T1000 (cell line): ENCODE measurements at places on chromosomes 16 and 17.

DNA sequence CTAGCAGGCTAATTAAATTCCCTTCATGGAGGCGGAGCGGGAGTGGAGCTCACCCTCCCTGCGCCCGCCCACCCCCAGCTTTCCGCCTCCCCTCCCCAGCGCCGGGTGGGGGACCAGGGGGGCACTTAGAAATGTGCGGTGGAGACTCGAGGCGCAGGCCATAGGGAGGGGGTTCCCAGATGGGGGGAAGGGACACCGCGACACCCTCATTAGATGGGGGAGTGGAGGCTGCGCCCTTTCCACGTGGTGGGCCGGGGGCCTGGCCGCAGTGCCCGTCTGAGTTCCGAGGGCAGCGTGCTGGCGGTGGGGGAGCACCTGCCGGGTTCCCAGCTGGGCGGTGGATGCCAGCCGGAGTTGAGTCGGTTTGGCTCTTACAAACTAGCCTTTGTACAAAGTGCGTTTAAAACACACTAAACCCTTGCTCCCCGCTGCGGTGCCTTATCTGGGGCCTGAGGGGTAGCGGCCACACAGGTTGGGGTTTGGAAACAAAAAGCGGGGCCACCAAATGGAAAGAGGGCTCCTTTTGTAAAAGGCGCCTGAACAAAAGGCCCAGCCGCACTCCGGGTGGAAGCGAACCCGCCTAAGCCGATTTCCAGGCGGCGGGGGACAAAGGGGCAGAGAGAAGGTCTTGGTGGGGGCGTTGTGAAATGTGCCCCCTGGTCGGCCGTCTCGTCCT, 1.4 kb downstream of the GSE1 start:
- DNase-seq: no peak

- no peak for DNase-seq
Measured at GRCh38 chr16:2084895-2085625, 37.3 kb downstream of the TSC2 start.

GRCh38 chr17:76725580-76726230, 701 bp downstream of the JMJD6 start:
- no peak for DNase-seq

- DNase-seq: no peak
Measured at GRCh38 chr17:45264988-45265387, 3.1 kb upstream of the SPATA32 start.

DNA sequence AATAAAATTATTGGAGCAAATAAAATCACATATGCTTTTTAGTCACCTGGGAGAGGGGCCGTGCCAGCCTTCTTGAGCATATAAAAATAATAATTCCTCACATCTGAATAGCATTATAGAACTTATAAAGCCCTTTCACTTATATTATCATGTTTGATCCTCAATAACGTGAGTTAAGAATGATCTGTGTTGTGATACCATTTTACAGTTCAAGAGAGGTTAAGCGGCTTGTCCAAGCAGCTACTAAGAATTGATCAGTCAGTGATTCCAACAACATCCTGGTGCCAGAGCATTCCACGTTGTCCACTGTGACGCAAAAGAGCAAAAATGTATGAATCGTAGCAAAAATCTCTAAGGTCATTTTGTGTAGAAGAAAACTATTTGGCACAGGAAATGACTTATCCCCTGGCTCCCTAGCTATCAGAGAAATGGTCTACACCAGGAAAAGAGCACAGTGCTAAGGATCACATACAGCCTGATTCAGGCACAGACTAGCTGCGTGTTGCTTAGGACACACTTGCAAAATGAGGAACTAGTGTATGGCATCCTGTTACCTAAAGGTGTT, 33.0 kb downstream of the ANKFN1 start:
- DNase-seq: peak; percentile 28

GRCh38 chr17:1592751-1593629, 30.4 kb upstream of the PITPNA start:
- DNase-seq: no peak

- DNase-seq: no peak
Measured at GRCh38 chr17:82899941-82900340, 60.1 kb upstream of the ZNF750 start.

DNA sequence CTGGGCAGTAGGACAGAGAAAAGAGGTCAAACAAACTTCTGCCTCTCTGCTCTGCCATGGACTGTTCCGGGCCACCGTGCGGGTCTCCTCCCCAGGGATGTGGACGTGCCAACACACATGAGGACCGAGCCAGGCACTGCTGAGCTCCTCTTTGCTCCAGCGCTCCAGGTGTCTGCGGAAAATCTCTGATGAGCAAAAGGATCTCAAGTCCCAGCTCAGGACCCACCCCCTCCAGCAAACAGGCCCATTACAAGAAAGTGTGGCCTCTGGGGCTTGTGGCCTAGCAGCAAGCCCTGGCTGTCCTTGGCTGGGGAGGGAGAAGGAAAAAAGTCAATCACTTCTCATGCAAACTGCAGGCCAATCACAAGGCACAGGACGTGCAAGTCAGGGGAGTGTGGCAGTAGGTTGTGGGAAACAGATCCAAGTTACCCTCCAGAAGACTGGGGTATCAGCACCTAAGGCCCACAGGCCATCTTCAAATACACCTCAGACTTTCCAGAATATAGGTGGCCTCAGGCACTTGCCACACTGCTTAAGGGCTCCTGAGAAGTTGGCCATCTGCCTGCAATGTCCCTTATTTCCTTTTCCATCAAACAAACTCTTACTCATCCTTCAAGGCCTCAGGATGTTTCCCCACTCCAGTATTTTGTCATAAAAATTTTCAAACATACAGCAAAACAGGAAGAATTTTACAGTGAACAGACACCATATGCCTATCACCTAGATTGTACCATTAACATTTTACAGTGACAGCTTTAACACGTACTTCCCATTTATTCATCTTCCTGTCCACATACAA, 36.0 kb upstream of the SREBF1 start:
- DNase-seq: no peak

- no peak for DNase-seq
Measured at GRCh38 chr16:21703589-21704174, 39.9 kb downstream of the OTOA start.

GRCh38 chr16:87926246-87927194, 9.8 kb downstream of the CA5A start:
- DNase-seq: no peak

- no peak for DNase-seq
Measured at GRCh38 chr17:28426081-28426519, 20.1 kb upstream of the SLC46A1 start.

- no peak for DNase-seq
Measured at GRCh38 chr17:68937890-68938514, 17.2 kb downstream of the ABCA8 start.

- DNase-seq: peak; percentile 6
Measured at GRCh38 chr17:38982858-38983746, 15.9 kb upstream of the FBXO47 start.

DNA sequence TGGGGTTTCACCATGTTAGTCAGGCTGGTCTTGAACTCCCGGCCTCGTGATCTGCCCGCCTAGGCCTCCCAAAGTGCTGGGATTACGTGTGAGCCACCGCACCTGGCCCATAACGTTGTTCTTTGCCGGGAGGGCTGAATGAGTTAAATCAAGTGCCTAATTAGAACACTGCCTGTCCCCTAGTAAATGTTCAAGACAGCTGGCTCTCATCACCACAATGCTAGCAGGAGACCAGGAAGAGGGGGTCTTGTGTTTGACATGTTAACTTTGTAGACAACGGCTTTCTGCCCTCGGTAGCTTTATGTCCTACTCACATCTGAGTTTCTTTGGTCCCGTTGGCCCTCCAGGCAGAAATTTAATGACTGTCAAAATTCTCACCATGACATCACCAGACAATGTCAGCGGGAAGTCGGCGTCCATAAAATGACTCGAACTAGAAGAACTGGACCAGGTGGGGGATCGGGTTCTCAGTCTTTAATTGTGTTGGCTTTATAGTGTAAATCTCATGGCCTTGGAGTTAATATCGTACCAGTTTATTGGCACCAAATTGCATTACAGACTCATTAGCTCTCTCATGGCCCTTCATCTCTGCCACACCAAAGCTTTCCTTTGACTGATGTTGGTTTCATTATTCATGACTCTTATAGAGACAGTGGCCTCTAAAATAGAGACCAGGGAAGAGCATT, 11.4 kb upstream of the ITPRIPL2 start:
- no peak for DNase-seq

- DNase-seq: no peak
Measured at GRCh38 chr17:67434061-67434525, 57.0 kb downstream of the PITPNC1 start.

DNA sequence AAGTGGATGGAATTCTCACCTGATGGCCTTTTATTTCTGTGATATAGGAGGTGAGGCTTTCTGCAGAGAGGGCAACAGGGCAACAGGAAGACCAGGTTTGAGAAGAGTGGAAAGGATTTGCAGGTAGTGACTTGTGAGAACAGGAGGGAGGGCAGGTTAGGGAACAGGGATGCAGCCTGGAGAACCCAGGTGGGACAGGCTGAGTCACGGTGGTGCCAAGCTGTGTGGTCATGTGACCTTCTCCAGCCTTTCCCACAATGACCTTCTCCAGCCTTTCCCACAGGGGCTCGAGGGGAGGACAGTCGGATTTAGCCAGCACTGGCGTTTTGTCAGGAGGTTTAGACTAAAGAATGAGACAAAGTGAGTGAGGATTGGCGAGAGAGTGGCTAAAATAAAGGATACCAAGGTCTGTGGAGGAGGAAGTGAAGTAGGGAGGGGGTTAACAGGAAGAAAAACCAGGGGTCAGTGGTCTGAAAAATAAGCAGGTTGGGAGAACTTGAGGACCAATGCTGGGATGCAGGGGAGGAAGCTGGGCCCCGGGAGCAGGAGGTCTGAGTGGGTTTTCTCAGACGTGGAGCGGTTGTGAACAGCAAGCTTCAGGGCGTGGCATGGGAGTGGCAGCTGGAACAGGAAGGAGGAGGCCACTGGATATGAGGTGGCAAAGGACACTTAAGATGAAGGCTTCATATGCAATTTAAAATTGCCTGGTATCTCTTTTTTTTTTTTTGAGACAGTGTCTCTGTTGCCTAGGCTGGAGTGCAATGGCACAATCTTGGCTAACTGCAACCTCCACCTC, 37.7 kb downstream of the DNAH2 start:
- no peak for DNase-seq

DNA sequence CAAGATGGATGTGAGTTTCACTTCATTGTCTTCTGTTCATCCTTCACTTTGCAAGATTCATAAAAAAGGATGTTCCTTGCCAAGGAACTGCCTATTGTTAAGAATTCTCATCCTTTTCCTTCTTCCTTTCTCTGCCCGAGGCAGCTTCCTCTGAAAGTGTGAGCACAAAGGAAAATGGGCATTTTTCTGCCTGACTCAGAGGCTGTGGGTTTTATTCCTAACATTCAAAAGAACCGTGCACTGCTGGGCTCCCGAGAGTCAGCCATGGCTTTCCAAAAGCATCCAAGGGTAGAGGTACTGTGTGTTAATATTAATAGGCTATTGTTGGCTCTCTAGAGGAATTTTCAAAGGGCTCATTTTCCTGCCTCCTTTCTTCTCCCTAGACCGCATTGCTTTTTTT, 289.4 kb downstream of the ABCC12 start:
- DNase-seq: no peak

GRCh38 chr16:18948372-18949020, 22.3 kb upstream of the SMG1 start:
- no peak for DNase-seq

GRCh38 chr17:27539152-27539551, 82.9 kb downstream of the KSR1 start:
- no peak for DNase-seq

- DNase-seq: no peak
Measured at GRCh38 chr17:7332111-7332510, 3.0 kb upstream of the NEURL4 start.

DNA sequence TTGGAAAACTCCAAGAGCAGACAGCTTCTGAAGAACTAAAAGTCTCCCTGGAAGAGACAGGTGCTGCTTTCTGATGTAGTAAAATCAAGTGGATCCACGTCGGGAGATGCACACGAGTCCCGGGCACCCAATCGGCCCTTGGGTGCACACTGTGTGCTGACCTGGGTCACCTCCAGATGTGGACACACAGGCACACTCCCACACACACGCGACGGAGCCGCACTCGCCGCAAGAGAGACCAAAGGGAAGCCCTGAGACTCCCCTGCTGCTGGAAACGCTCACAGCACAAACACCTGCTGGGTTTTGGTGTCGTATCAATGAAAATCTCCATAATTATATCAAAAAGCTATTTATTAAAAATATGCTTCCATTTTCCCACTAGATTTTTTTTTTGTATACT, 94.2 kb downstream of the ANKRD11 start:
- no peak for DNase-seq

- DNase-seq: no peak
Measured at GRCh38 chr16:84763629-84764028, 56.2 kb upstream of the CRISPLD2 start.

- DNase-seq: no peak
Measured at GRCh38 chr17:968812-969730, 10.5 kb downstream of the NXN start.

DNA sequence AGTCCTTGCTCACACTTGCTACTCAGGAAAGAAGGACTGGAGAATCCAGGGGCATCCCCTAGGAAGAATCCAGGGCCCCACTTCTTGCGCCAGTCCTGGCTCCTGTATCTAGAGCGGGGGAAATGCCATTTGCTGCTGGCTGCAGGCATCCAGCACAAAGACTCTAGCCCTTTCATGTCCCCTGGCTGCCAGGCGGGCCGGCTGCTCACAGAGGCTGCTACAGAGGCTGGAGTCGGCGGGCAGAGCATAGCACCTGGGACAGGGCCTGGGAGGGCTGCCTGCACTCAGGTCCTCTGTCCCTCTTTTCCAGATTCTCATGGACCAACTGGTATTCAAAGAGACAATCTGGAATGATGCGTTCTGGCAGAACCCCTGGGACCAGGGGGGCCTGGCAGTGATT, 13.8 kb downstream of the SMIM5 start:
- DNase-seq: no peak

DNA sequence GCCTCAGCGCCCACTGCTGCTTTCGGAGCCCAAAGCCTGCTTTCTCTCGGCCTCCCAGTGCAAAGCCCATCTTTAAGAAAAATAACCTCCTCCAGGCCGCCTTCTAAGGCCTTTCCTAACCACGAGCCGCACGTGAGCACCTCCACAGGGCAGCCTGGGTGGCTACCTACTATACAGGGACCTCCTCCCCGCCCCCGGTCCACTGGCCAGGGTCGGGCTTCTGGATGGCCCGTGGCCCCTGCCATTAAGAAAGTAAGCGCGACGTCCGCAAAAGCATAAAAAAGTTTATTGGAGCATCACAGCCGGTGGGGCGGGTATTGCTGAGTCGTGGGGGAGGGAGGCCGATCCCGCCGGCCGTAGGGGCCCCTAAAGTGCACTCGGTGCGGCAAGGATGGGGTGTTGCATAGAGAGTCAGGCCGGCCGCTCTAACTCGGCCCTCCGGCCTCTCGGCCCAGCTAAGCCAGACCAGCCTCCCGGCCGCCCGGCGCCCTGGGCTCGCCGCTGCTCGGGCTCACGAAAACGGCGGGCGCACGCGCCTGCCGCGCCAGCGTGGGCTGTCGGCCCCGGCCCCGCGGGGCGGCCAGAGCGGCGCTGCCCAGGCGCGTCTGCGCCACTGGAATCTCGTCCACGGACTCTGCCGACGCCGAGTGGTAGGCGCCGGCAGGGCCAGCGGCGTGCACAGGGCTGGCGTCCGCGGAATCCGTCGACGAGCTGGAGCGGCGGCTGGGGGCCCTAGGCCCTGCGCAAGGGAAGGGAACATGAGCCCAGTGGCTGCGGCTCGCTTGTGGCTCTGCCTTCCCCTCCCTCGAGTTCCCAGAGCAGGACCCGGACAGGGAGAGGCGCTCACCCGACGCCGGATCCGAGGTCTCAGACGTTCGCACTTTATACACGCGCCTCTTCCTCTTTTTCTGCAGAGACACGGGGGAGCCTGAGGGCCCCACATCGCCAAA, 1.1 kb upstream of the TPPP3 start:
- no peak for DNase-seq
